HS-27A (cell line): ENCODE measurements at places on chromosomes 2 and 18.

GRCh38 chr2:219661955-219662395 is 34.5 kb downstream of the SLC4A3 start:
- no peak for DNase-seq

- DNase-seq, result no peak
Measured at GRCh38 chr2:2879781-2880180, 497.8 kb downstream of the EIPR1 start.

- DNase-seq, result no peak
Measured at GRCh38 chr2:86584151-86584913, 21.1 kb upstream of the CHMP3 start.

- no peak for DNase-seq
Measured at GRCh38 chr2:42102591-42103450, 55.0 kb downstream of the PKDCC start.

GRCh38 chr2:211837706-211838105 is 700.9 kb downstream of the ERBB4 start:
- no peak for DNase-seq

GRCh38 chr2:197975931-197976519 is 171.6 kb downstream of the PLCL1 start:
- DNase-seq, result no peak

GRCh38 chr2:114472246-114472645 is 29.8 kb downstream of the DPP10 start:
- DNase-seq, result no peak

DNA sequence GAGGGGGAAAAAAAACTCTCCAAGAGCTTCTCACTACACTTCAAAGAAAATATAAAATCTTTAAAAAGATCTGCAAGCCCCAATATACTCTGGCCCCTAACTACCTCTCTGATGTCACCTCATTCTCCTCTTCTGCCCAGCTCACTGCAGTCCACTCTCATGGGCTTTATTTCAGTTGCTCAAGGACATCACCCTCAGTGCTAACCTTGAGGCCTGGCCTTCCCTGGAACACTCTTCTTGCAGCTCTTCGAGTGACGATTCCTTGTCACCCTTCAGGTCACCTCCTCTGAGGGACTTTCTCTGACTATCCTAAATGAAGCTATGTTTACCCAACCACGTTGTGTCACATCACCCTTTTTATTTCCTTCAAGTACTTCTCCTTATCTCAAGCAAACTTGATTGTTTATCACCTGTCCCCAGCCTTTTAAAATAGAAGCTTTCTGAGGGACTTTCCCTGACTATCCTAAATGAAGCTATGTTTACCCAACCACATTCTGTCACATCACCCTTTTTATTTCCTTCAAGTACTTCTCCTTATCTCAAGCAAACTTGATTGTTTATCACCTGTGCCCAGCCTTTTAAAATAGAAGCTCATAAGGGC is 10.4 kb downstream of the RTTN start:
- DNase-seq, result no peak
